Fibroblast of villous mesenchyme (primary cell): ENCODE measurements at places on chromosomes 12 and 14. TPM values are rescaled to one million over a fixed set of nuclear protein-coding genes. Genes with fewer than 3 reads are reported as not detected.

The APOLD1 gene
- total RNA-seq: 9.3 and 14.7 TPM in 2 replicates

The KLRF1 gene
- total RNA-seq: 0.32 and 0.43 TPM in 2 replicates

The POU6F1 gene
- total RNA-seq: 3.5 and 4.5 TPM in 2 replicates

The AHNAK2 gene
- total RNA-seq: 32.2 and 32.4 TPM in 2 replicates

The FOXG1 gene
- total RNA-seq: under 0.01 TPM in 1 of 2 replicates, not detected in the other

The PTPN6 gene
- not detected in 2 replicates for total RNA-seq

The NPFF gene
- total RNA-seq: not detected in 2 replicates

The B3GNT4 gene
- total RNA-seq: under 0.01 TPM in 2 replicates

The GPR137C gene
- 0.32 and 0.43 TPM in 2 replicates for total RNA-seq

The OR4E1 gene
- total RNA-seq: not detected in 2 replicates

The KITLG gene
- 13.8 and 16.4 TPM in 2 replicates for total RNA-seq

The YEATS4 gene
- 10.8 and 13.9 TPM in 2 replicates for total RNA-seq

The SMCO3 gene
- under 0.01 and 0.32 TPM in 2 replicates for total RNA-seq
